ENCODE measurements at places on chromosomes 6 and 20. TPM values are rescaled to one million over a fixed set of nuclear protein-coding genes. Genes with fewer than 3 reads are reported as not detected.

GRIK2 gene
- total RNA-seq: 0.45 TPM

TRIM15 gene
- not detected for total RNA-seq

SLC17A4 gene
- 1.5 TPM for total RNA-seq

ZC2HC1B gene
- 1.8 TPM for total RNA-seq

SNX21 gene
- total RNA-seq: 58.0 TPM

LRP11 gene
- total RNA-seq: 80.8 TPM
